Stimulated activated CD4-positive, alpha-beta T cell treated with anti-CD3 and anti-CD28 coated beads, Interleukin-2, amount 100 ng/mL, for 4 hours (primary cell): ENCODE measurements at places on chromosomes 7 and 10.

DNA sequence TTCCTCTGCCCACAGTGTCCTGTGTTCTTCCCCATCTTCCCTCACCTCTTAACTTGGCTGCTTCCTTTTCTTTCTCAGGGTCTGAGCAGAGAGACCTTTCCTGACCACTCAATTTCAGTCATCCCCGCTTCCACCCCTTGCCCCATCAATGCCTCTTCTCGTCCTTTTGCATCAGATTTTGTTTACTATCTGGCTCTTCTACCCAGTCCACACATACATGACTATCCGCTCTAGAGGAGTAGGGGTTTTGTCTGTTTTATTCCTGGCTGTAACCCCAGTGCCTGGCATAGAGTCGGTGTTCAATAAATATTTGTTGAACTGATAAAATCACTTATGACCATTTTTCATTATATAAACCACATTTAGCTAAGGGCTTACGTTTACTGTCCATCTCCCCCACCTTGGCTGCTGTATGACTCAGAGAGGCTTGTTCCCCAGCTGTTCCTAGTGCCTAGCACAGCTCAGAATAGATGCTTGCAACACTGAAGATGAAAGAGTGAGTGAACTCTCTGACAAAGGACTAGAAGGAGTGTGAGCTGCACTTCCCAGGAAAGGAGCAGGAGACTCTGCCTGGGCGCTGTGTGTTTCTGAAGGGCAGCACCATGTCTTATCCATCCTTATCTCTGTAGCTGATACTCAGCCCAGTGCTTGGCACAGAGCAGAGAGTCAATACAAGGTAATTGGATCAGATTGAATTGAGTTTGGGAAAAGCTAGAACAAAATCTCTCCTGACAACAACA is 21.9 kb downstream of the ARID5B start:
- DNase-seq = no peak

DNA sequence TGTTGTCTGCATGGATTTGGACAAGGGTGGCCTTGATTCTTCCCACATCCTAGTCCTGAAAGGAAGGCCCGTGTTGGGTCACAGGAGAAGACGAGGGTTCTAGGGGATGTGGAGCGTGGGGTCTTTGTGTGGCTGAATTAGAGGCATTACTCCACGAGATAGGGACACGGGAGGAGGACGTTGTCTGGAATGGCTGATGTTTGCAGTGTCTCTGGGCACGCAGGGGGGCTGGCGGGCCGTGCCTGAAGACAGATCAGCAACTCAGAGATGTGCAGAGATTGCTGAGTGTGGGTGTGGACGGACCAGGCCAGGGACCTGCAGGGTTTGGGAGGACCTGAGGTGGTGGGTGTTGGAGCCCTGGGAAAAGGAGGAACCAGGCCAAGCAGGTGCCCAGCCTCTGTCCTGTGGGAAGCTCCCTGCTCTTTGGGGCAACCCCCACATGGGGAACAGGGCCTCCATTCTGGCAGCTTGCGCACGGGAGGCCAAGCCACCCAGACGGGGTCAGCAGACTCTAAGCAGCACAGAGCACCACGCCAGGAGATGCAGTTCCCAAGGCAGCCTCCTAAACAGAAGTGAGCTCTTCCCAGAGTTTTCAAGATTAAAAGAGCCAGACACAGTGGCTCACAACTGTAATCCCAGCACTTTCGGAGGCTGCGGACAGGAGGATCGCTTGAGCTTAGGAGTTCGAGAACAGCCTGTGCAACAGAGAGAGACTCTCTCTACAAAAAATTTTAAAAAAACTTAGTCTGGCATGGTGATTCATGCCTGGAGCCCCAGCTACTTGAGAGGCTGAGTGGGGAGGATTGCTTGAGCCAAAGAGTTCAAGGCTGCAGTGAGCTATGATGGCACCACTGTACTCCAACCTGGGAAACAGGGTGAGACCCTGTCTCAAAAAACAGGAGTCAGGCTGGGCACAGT is 71.0 kb upstream of the GTF2I start:
- no peak for DNase-seq

DNA sequence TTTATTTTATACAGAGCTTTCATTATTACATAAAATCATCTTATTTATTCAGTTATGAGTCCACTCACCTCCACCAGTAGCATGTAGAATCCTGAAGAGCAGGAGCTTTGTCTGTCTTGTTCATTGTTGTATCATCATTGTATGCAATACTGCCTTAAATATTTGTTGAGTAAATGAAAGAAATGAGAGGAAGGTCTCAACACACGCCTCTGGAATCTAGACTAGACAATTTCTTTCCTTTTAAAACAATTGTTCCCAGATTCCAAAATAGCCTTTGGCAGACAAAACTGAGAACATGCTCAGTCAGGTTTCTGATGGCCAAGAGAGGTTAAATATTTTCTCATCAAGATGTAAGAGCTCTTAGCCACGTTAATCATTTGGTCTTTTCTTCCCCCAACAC is 173.1 kb upstream of the AGR3 start:
- DNase-seq = no peak

DNA sequence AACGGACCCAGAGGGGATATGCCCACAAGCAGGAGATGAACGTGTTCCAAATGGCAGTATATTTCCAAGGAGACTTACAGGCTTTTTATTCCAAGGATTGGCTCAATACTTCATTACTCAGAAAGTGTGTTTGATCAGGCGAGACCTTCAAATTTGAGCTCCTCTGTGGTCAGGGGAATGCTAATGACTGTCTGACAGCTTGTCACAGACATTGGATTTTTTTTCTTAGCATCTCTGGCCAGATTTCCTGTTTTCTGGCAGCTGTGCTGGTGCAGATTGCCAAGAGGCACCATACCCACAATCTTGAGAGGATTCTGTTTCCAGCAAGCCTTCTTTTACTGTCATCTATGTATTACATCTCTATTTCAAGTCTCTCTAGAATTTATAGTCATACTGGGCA is 93.8 kb downstream of the C1GALT1 start:
- DNase-seq = no peak

DNA sequence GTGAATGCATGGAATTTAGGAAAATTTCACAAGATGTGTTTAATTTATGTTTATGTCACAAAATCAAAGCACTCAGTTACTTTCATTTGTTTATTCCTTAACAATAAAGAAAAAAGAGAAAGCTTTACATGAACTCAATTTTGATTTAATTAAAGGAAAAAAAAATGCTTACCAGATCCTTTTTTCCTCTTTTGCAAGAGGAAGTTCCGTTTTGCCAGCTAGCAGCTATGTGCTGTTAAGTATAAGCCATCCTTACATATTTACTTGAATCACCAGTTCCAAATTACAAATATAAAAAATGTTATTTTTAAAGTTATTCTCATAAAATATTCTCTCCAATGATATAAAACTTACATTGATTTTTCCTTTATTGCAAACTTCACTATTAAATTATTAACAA is 12.7 kb downstream of the MRC1 start:
- no peak for DNase-seq

GRCh38 chr10:1159131-1160061 is 103.2 kb downstream of the WDR37 start:
- DNase-seq = no peak

GRCh38 chr10:18738835-18739234 is 79.6 kb downstream of the ARL5B start:
- no peak for DNase-seq

- no peak for DNase-seq
Observed at GRCh38 chr7:516606-517456, 2.8 kb downstream of the PDGFA start.

GRCh38 chr10:80497187-80498077 is 40.3 kb upstream of the SH2D4B start:
- no peak for DNase-seq

DNA sequence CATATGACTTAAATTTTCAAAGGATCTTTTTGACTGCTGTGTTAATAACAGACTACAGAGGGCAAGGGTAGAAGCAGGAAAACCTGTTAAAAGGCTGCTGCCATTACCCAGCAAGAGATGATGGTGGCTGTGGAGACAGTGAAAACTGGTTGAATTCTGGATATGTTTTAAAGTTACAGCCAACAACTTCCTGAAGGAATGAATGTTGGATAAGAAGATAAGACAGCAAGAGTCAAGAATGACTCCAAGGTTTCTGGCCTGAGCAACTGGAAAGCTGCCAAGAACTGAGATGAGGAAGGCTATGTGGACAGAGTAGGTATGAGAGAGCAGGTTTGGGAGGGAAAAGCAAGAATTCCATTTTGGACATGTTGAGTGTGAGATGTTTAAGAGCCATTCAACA is 19.1 kb downstream of the CNOT4 start:
- DNase-seq = no peak

DNA sequence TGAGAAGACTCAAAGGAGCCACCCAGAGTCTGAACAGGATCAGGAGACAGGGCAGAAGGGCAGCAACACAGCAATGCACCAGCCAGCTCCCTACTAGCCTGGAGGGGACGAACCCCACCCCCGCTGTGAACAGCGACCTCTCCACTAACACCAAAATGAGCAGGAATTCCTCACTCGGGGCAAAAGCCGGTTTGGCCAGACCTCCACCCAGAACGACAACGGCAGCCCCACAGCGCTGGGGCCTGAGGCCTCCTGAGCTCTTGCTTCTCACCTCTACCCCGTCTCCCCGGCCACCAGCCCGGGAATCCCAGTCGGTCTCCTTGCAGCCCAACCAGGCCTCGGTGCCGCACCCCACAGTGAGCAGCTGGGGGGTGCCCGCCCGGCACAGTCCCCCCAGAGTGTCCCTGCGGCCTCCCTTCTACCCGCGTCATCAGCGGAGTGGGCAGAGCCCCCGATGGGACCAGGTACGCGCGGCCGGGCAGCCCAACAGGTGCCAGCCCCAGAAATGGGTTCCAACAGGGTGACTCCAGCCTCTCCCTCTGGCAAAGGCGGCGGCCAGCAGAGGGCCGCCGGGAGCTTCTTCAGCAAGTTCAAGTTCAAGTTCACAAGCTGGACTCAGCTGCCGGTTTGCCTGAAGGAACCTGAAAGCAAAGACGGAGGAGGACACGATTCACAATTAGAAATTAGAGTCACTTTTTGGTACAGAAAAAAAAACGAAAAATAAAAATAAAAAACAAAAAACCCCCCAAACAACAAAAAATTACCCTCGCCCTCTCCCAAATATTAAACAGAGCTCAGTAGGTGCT is 129.0 kb downstream of the MARCHF5 start:
- no peak for DNase-seq

DNA sequence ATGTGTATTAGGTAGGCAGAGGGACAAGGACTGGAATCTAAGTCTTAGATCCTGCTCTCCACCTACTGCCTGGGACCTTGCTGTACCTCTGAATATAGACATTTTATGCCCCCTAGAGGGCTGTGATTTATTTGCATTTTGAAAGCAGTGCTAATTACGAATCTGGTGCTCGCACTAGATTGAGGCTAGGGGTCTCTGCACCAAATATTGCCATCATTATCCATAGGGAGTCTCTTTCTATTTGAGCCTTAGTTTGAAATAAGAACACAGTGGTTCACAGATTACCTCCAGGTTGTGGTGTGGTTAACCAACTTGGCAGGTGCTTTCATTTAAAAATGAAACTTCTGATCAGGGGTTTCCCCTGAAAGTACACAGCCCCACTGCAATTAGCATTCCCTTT is 41.8 kb downstream of the CNNM1 start:
- DNase-seq = no peak

DNA sequence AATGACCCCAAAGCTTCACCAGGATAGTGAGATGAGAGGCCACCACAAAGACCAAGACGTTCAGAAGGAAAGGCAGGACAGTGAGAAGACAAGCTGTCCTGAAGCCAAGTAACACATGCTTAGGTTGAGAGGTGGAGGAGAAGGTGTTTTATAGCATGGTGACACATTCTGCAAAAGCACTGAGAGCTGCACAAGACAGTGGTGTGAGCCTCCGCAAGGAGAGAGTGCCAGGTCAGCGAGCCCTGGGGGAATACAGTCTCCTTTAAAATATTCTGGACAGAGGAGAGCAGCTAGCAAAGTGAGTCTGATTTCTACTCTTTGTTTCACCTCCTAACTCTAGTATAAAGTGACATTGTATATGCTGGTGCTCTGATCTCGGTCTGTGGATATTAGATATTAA is 68.0 kb upstream of the VKORC1L1 start:
- no peak for DNase-seq

DNA sequence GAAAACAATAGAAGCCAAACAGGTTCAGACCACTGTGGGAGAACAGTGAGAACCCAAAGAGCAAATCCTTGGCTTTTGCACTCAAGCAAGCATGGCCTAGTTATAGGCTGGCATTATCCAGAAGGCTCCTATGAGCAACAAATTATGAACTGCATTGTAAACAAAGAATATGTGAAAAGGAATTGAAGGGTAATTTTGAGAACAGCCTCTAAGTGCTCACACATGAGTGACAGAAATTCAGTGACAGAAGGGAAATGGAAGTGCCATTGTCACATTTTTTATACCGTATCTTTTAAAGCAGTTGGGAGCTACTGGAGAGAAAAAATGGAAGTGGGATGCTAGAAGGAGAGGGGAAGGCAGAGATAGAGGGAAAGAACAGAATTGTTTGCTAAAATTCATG is 114.2 kb downstream of the MACC1 start:
- DNase-seq = no peak

DNA sequence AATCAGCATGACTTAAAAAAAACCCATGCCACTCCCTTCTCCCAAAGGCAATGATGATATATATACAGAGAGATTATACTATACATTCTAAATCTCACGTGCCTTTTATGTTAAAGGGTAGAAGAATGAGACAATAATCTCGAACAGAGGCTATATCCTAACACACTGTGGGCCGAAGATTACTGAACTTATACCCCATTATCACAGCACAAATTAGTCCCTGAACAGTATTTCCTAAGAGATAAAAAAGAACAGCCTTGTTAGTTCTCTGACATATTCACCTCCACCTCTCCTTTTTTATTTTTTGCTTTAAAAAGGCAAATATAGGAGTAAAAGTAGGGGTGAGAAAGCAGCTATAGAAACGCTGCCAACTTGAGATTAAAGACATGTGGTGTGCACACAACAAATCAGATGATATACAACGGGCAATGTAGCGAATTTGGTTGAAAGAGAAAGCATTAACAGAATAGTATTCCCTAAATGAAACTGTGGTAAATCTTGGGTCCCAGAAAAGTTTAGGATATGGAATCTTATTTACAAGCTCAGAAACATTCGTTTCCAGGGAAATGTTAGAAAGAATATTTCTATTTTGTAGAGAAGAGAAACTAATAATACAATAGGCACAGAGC is 69.5 kb downstream of the JMJD1C start:
- DNase-seq = no peak

DNA sequence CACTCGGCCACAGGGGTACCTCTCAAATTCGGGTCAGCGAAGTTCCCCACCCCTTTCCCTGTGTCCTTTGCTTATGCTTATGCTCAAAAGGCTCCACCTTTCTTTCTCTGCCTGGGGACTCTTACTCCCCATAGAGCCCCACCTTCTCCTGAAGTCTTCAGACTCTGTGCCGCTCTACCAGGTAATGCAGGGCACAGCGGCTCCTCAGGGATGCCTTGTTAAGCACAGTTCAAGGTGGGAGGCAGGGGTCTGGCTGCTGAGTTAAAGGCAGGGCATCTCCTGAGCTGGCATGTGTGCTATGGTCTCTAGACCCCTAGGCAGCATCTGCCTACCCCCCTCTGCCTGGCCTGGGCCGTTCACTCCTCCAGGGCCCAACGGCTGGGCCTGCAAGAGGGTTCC is 3.0 kb upstream of the CXCL12 start:
- DNase-seq = no peak
